ENCODE measurements at places on chromosomes 4 and X.

GRCh38 chr4:22901631-22902030 lies 208.9 kb downstream of the GBA3 start:
- no peaks in the 10 kb centered on the region for H3K36me3 ChIP-seq
- no peak for DNase-seq
- H3K4me1 ChIP-seq, result no peaks in the 10 kb centered on the region
- H3K27ac ChIP-seq, result no peak overlapping the region
- no peaks in the 10 kb centered on the region for H3K27me3 ChIP-seq

DNA sequence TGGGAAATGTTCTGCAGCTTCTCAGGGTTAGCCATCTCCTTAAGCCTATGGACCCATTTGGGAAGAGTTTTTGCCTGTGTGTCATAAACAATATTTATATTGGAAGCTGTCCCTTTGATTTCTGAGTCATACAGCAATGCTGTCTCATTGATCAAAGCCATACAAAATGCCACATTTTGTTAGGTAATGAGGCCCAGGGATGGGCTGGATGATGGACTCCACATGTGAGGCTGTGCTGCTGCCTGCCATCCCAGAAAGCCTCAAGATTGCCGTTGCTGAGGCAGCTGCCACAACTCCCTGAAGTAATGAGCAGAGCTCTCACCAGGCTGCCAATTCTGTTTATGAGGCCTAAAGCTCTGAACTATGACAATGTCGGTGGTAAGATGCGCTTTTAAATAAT lies 12.2 kb upstream of the GJB1 start:
- H3K4me3 ChIP-seq, result no peak overlapping the region
- no peaks in the 10 kb centered on the region for H3K36me3 ChIP-seq
- H3K27ac ChIP-seq, result no peak overlapping the region
- H3K27me3 ChIP-seq, result no peaks in the 10 kb centered on the region
- DNase-seq, result no peak
- no peaks in the 10 kb centered on the region for H3K4me1 ChIP-seq

DNA sequence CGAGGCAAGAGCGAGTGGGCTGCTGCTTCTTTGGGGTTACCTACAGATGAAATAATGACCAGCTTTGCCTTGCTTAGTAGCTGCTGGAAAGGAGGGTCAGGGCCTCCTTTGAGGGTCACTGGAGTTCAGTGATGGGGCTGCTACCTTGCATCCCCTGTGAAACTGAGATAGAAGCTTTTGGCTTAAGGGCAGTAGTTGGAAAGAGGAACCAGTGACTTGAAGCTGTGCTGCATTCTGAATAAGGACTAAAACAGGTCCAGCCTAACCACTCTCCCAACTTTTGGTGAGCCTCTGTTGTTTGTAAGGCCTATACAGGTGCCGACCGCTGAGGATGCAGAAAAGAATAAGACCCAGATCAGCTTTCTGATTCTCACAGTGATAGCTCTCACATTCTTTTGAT lies 41.2 kb downstream of the RASL11B start:
- DNase-seq, result no peak
- no peaks in the 10 kb centered on the region for H3K36me3 ChIP-seq
- no peak overlapping the region for H3K4me3 ChIP-seq
- H3K27me3 ChIP-seq, result no peaks in the 10 kb centered on the region
- no peak overlapping the region for H3K27ac ChIP-seq

GRCh38 chr4:156568041-156568440 lies 403.6 kb downstream of the PDGFC start:
- H3K4me1 ChIP-seq, result no peaks in the 10 kb centered on the region
- no peaks in the 10 kb centered on the region for H3K27me3 ChIP-seq
- H3K27ac ChIP-seq, result no peak overlapping the region

GRCh38 chr4:140637836-140638235 lies 69.1 kb upstream of the UCP1 start:
- H3K27me3 ChIP-seq, result no peaks in the 10 kb centered on the region
- H3K36me3 ChIP-seq, result no peaks in the 10 kb centered on the region
- DNase-seq, result no peak
- no peak overlapping the region for H3K27ac ChIP-seq

DNA sequence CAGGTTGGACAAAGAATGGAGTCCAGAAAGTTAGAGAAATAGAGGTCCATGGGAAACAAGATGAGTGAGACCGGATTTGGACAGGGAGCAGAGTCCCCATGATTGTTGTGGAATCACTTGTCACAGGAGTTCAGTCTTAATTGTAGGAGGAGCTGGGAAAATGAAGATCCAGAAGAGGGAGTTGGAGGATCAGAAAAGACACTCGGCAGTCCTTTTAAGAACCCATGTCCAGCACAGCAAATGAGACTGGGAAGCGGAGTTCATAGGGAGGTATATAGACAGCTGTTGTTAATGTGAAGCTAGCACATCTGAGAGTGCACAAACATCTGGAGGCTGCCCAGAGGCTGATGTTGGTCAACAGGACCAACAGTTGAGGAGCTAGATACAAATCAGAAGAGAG lies 111.4 kb upstream of the RXFP1 start:
- no peak overlapping the region for H3K27ac ChIP-seq
- no peaks in the 10 kb centered on the region for H3K36me3 ChIP-seq

GRCh38 chrX:56233100-56233499 lies 944 bp downstream of the KLF8 start:
- peak overlapping the region; percentile 34 for H3K4me3 ChIP-seq
- H3K27ac ChIP-seq, result peak overlapping the region; percentile 84
- H3K4me1 ChIP-seq, result peaks cover 10% of the 10 kb centered on the region
- no peaks in the 10 kb centered on the region for H3K36me3 ChIP-seq
- no peak for DNase-seq
- no peaks in the 10 kb centered on the region for H3K27me3 ChIP-seq

GRCh38 chr4:189162073-189162789 lies 778.4 kb upstream of the FRG1 start:
- H3K4me1 ChIP-seq, result no peaks in the 10 kb centered on the region
- H3K36me3 ChIP-seq, result no peaks in the 10 kb centered on the region
- DNase-seq, result no peak

- H3K4me1 ChIP-seq, result no peaks in the 10 kb centered on the region
- no peak overlapping the region for H3K27ac ChIP-seq
- no peaks in the 10 kb centered on the region for H3K27me3 ChIP-seq
- no peak overlapping the region for H3K4me3 ChIP-seq
Measured at GRCh38 chrX:11210415-11210801, 82.8 kb upstream of the AMELX start.

- no peaks in the 10 kb centered on the region for H3K27me3 ChIP-seq
- DNase-seq, result no peak
- H3K4me3 ChIP-seq, result no peak overlapping the region
- no peaks in the 10 kb centered on the region for H3K4me1 ChIP-seq
Measured at GRCh38 chr4:73341454-73341853, 62.6 kb upstream of the ALB start.

GRCh38 chr4:15601862-15602261 lies 53.3 kb downstream of the FBXL5 start:
- H3K4me3 ChIP-seq, result no peak overlapping the region
- H3K27me3 ChIP-seq, result no peaks in the 10 kb centered on the region
- no peak for DNase-seq
- H3K4me1 ChIP-seq, result no peaks in the 10 kb centered on the region
- H3K36me3 ChIP-seq, result peaks cover 7% of the 10 kb centered on the region
- H3K27ac ChIP-seq, result no peak overlapping the region

DNA sequence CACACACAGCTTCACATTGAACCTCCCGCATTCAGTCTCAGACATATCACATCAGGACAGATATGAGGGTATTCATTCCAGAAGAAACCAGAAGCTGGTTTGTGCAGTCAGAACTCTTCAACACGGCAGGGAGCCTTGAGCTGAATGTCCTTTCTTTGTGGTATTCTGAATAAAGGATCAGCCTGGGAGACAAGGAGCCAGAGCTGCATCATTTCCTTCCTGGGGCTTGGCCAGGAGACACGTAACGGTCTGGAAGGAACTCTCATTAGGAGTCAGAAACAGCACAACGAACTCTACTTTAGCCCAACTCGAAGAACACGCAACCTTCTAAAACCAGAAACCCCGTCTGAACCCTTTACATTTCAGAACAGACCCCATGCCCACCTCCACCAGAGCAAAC lies 46.4 kb downstream of the KDR start:
- no peaks in the 10 kb centered on the region for H3K36me3 ChIP-seq
- no peaks in the 10 kb centered on the region for H3K27me3 ChIP-seq
- no peak overlapping the region for H3K4me3 ChIP-seq
- peak overlapping the region; percentile 56 for H3K27ac ChIP-seq

GRCh38 chr4:169657470-169658107 lies 37.2 kb downstream of the CLCN3 start:
- DNase-seq, result no peak
- H3K4me3 ChIP-seq, result no peak overlapping the region
- H3K36me3 ChIP-seq, result no peaks in the 10 kb centered on the region
- H3K27me3 ChIP-seq, result no peaks in the 10 kb centered on the region
- H3K4me1 ChIP-seq, result peaks cover 41% of the 10 kb centered on the region
- H3K27ac ChIP-seq, result no peak overlapping the region

DNA sequence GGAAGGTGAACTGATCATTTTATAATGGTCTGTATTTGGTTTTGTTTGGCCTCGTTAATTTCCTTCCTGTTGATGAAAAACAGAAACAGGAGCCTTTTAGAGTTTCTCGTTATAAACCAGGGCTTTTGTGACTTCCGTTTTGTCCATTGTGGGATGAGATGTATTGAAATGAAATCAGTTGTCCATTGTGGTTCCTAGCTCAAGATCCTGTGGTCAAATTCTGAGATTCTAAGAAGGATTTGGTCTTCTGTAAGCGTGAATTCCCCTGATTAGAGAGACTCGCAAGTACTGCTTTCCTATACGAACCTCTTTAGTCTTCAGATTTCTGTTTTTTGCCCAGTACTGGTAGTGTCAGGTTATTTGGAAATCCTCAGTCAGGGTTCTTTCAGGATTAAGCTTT lies 101.7 kb downstream of the RAPGEF2 start:
- peaks cover 27% of the 10 kb centered on the region for H3K4me1 ChIP-seq
- DNase-seq, result no peak
- H3K4me3 ChIP-seq, result no peak overlapping the region
- H3K27ac ChIP-seq, result no peak overlapping the region

GRCh38 chrX:24231131-24231540 lies 81.6 kb downstream of the ZFX start:
- no peak overlapping the region for H3K4me3 ChIP-seq
- DNase-seq, result no peak
- no peaks in the 10 kb centered on the region for H3K27me3 ChIP-seq
- H3K27ac ChIP-seq, result no peak overlapping the region
- no peaks in the 10 kb centered on the region for H3K36me3 ChIP-seq

GRCh38 chrX:123153846-123154335 lies 30.2 kb upstream of the GRIA3 start:
- no peaks in the 10 kb centered on the region for H3K4me1 ChIP-seq
- H3K36me3 ChIP-seq, result no peaks in the 10 kb centered on the region
- no peak overlapping the region for H3K27ac ChIP-seq
- H3K4me3 ChIP-seq, result no peak overlapping the region
- DNase-seq, result no peak

DNA sequence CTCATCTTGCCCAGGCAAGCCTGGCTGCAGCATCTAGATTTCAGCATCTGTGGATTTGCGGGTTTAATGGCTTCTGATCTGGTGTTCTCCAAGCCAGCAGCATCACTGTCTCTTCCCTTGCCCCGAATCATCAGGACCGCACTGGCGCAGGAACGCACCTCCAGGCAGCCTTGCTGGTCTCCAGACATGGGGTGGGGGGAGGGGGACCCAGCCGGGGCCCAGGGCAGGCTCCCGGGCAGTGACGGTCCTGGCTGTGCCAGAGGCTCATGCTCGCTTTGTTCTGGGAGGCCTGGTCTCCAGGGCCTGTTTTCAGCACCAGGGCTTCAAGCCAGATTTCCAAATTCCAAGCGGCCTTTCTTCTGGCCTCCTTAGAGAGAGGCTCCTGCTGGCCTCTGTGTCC lies 4.9 kb downstream of the CFAP99 start:
- no peaks in the 10 kb centered on the region for H3K4me1 ChIP-seq
- no peak for DNase-seq
- no peaks in the 10 kb centered on the region for H3K27me3 ChIP-seq

DNA sequence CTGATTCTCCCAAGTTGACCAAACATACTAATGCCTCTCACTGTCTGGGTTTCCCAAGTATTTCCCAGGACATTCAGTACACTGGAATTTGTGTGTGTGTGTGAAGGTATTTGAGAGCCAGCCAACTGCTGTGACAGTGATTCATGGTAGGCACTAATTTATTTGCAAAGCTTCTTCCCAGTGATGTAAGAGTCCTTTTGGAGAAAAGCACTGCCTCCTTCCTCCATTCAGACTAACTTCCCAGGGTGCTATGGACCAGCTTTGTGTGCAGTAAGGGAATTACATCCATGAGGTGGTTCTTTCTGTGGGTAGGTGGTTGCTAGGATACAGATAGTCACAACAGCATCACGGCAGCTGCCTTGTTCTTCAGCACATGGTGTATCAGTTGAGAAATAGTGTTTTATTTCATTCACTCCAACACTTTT lies 8.7 kb downstream of the EGF start:
- peaks cover 5% of the 10 kb centered on the region for H3K4me1 ChIP-seq
- H3K27me3 ChIP-seq, result no peaks in the 10 kb centered on the region
- no peak overlapping the region for H3K4me3 ChIP-seq
- no peak for DNase-seq
- peak overlapping the region; percentile 24 for H3K27ac ChIP-seq
- H3K36me3 ChIP-seq, result no peaks in the 10 kb centered on the region

DNA sequence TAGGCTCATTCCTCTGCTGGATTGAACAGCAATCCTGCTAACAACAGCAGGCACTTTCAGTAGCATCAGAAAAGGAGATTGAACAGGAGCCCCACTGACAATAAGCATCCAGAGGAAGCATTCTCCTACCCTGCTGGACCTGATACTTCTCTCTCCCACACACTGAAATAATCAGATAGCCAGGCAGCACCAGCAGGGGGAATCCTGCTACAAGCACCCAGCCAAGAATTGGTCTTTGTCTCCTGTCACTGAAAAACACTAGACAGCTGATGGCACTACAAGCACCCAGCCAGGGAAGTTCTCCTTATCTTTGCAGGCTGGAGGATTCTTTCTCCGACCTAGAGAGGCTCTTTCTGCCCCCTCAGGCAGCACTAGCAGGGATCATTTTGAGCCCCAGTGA lies 444.3 kb upstream of the GRIA3 start:
- no peak overlapping the region for H3K4me3 ChIP-seq
- H3K27ac ChIP-seq, result no peak overlapping the region
- H3K27me3 ChIP-seq, result no peaks in the 10 kb centered on the region
- H3K36me3 ChIP-seq, result no peaks in the 10 kb centered on the region
- no peaks in the 10 kb centered on the region for H3K4me1 ChIP-seq

- H3K27me3 ChIP-seq, result no peaks in the 10 kb centered on the region
Measured at GRCh38 chr4:76147454-76148141, 599 bp downstream of the NUP54 start.

DNA sequence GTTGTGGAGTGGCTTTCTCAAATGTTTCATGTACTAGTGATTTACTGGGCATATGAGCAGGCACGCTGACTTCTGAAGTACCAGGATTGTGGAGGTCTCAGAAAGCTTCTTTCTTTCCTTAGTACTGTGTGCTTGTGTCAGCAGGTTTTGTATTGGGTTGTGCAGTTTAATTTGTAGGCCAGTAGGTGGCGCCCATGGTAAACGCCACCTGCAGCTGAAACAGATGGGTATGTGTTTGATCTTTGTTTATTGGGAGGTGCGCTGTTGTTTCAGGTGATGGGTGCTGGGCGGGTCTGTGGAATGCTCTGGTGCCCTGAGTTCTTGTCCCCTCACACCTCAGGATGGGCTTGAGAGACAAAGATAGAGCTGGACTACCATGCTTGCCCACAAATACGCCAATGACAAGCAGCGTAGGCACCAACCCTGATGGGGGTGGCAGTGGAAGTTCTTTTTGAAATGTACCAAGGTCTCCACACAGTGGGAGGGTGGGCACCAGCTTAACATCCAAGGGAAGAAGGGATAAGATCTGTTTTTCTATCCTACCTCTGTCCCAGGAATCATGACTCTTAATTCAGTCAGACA lies 141.5 kb downstream of the RPS6KA6 start:
- no peak overlapping the region for H3K4me3 ChIP-seq
- no peaks in the 10 kb centered on the region for H3K36me3 ChIP-seq
- H3K4me1 ChIP-seq, result no peaks in the 10 kb centered on the region
- no peak for DNase-seq
- no peaks in the 10 kb centered on the region for H3K27me3 ChIP-seq
- no peak overlapping the region for H3K27ac ChIP-seq

All from sigmoid colon (tissue), 7 donors.